ENCODE measurements at places on chromosomes 3 and 15. TPM values are rescaled to one million over a fixed set of nuclear protein-coding genes. Genes with fewer than 3 reads are reported as not detected.

- DNase-seq, result no peak
Observed at GRCh38 chr3:177238686-177239216, 41.5 kb upstream of the TBL1XR1 start.

DNA sequence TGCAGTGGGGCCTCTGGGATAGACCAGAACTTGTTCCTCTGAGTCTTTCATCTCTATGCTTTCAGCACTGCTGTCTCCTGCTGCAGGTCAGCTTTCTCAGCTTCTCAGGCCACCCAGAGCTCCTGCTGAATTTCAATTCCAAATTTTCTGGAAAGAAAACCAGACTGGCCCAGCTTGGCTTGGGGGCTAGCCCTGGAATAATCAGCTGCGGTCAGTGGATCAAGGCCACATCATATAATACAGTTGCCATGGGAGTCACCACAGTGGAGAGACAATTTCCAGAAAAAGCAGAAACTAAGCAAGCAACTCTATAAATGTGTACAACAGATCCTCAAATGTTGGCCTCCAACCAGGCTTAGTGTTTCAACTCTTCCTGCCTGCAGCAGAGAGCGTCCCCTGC, 91.1 kb upstream of the SLC24A5 start:
- DNase-seq, result peak; percentile 33

Gene CILP
- not detected for total RNA-seq

Gene LMAN1L
- total RNA-seq, result not detected

Gene GABRR3
- total RNA-seq, result not detected
